ENCODE measurements at places on chromosomes 12 and 14. TPM values are rescaled to one million over a fixed set of nuclear protein-coding genes. Genes with fewer than 3 reads are reported as not detected.

DNA sequence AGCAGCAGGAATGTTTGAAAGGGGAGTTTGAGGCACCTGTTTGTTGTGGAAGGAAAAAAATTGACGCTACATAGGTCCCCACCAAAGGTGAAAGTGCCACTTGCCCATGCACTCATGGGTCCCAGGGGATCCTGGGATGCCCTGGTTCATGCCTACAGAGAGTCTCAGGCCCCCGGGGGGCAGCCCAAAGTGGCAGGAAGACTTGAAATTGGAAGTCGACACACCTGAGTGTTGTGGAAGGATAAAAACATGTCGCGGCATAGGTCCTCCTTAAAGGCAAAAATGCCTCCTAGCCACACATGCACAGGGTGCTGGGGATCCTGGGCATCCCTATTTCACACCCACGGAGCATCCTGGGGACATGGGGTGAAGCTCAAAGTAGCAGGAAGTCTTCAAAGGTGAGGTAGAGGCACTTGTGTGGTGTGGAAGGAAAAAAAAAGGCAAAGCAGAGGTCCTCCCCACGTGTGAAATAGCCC lies 576.1 kb downstream of the ALG10 start:
- peak; percentile 1 for DNase-seq

- DNase-seq, result no peak
Measured at GRCh38 chr12:51152953-51153352, 20.0 kb downstream of the TFCP2 start.

SIX1 gene
- polyA plus RNA-seq, result 0.08 TPM

- DNase-seq, result no peak
Measured at GRCh38 chr12:11771356-11771755, 121.9 kb downstream of the ETV6 start.

DNA sequence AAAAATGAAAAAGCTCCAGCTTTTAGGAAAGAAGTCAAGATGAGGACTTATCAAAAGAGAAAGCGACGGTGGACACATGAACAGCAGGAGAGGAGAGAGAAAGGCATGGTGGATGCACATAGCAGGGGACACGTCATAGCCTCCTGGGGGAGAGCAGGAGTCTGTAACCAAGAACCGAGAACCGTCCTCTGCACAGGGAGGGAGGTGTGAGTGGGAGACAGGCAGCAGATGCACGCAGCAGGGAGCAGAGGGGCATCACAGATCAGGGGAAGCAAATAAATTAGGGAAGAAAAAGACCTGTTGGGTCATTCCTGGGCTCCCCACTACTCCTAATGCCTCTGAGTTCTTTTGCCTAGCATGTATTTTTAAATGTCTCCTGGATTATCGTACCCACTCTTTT lies 138.1 kb upstream of the RMST start:
- DNase-seq, result no peak

- no peak for DNase-seq
Measured at GRCh38 chr12:51777973-51778372, 70.5 kb downstream of the FIGNL2 start.

DNA sequence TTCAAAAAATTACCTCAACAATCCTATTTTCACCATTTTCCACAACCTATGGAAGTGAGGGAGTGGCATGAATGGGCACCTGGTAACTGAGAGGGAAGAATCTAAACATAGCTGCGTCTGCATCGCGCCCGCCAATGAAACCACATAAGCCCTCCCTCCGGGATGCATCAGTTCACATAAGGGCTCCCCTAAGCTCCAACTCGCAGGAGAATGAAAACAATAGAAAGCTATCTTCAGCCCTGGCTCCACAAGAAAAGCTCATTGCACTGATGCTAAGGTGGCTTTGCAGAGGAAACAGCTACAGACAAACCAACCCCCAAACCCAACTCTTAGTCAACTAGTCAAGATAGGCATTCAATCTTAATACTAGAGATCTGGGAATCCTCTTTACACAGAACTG lies 173.3 kb downstream of the FOXN3 start:
- DNase-seq, result no peak

LIN7A gene
- not detected for polyA plus RNA-seq

GRCh38 chr12:116924558-116925453 lies 14.1 kb downstream of the FBXW8 start:
- no peak for DNase-seq

OVCH1 gene
- not detected for polyA plus RNA-seq

- DNase-seq, result no peak
Measured at GRCh38 chr12:110223777-110224378, 57.2 kb upstream of the ATP2A2 start.

GRCh38 chr12:50686976-50687375 lies 76.9 kb upstream of the ATF1 start:
- no peak for DNase-seq

DNA sequence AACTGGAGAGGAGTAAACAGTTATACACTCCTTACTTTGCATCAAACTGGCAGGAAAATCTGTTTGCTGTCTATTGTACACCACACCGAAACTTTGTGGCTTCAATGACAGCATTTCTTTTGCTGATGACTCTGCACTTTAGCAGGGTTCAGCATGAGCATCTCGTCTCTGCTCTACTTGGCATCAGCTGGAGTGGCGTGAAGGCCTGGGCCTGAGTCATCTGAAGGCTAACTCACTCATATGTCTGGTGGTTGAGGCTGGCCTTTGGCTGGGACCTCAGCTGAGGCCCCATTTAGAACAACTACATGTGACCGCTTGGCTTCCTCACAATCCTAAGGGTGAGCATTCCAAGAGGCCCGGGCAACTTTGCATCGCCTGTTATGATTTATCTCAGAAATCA lies 28.7 kb upstream of the REP15 start:
- DNase-seq, result no peak

DNA sequence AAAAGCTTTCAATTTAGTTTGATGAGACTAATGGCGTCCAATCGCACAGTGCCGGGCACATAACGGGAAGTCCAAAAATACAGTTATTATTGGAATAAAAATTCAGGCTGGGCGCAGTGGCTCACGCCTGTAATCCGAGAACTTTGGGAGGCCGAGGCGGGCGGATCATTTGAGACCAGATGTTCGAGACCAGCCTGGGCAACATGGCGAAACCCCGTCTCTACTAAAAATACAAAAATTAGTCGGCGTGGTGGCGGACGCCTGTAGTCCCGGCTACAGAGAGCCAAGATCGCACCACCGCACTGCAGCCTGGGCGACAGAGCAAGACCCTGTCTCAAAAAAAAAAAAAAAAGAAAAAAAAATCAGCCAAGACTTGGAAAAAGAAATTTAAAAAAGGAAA lies 1.2 kb upstream of the FKBP4 start:
- DNase-seq, result no peak

SLC39A2 gene
- 0.09 TPM for polyA plus RNA-seq

SNW1 gene
- 103 TPM for polyA plus RNA-seq

GRCh38 chr12:18079541-18080246 lies 10.3 kb downstream of the RERGL start:
- no peak for DNase-seq

DICER1 gene
- 7.0 TPM for polyA plus RNA-seq

SDS gene
- polyA plus RNA-seq, result 0.15 TPM

DNA sequence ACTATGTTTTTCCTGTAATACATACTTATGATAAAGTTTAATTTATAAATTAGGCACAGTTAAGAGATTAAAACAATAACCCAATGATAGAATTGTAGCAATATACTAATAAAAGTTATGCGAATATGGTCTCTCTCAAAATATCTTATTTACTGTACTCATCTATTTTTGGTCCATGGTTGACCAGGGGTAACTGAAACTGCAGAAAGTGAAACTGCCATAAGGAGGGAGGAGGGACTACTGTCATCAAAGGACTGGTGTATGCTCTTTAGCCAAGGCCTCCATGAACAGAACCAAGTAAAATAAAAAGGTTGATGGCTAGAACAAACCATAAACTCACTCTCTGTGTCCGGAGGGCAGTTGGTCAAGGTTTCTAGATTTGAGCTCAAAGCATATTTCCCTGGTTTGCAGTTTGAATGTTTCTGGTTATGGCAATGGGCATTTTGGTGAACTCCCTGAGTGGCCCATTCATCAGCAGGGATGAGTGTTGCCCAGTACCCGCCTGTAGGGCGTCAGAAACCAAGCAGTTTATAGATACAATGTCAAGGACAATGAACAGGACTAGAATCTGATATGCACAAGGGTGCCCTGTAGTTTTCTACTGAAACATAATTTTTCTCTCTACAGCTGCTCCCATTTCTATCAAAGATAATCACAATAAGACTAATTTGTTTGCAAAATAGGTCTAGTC lies 19.8 kb downstream of the LEMD3 start:
- DNase-seq, result no peak

- no peak for DNase-seq
Measured at GRCh38 chr12:31001581-31002360, 71.9 kb upstream of the DDX11 start.

DNA sequence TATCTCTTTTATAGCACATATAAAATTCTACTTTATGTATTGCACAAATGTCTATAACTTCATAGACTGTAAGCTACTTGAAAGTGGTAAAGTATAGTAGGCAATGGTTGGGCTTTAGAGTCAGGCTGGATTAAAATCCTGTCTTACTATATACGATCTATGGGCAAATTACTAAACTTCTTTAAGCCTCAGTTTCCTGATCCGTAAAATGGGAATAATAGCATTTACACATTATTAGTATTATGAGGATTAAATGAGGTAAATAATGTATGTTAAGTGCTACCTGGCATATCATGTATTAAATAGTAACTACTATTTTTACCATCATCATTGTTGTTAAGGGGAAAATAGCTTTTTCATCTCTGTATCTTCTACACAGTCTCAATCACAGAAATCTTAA lies 14.4 kb downstream of the POLE2 start:
- no peak for DNase-seq

KRT7 gene
- polyA plus RNA-seq, result not detected

- DNase-seq, result no peak
Measured at GRCh38 chr12:105212438-105212837, 23.5 kb downstream of the APPL2 start.

- DNase-seq, result no peak
Measured at GRCh38 chr14:95540236-95540855, 5.5 kb downstream of the GLRX5 start.

- no peak for DNase-seq
Measured at GRCh38 chr14:103997391-103997790, 55.1 kb upstream of the RD3L start.

SLC2A3 gene
- polyA plus RNA-seq, result 97.9 TPM

- DNase-seq, result peak; percentile 57
Measured at GRCh38 chr12:55738123-55739024, 4.5 kb upstream of the GDF11 start.

DNA sequence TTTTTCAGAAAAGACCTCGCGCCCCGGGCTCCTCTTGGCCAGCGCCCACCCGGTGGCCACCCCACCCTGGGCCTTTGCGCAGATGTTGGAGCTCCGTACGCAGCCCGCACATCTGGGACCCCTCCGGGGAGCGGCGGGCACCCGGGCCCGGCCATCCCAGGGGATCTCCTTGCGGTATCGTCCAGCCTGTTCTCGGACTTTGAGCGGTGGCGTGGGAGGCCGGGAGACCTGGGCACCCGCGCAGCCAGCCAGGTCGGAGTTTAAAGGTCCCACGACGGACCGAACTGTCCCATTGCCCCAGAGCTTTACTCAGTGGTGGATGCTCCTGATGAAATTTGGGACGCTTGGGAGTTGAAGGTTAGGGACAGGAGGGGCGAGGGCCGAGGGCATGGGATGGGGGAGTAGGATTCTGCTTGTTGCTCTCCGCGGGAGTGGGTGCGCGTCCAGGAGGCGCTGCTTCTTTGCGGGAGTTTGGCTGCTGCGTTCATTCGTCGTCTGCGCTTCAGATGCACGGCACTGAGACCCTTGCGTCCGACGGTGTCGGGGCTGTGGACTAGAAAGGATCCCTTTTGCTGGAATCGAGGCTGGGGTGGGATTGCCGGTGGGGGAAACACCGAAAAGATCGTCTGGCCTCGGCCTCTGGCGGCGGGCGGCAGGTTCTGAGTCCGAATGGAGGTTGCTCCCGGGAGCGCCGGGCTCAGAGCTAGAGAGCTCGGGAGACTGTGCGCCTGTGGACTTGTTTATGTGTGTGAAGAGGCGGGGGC lies 1.4 kb downstream of the NTF3 start:
- no peak for DNase-seq

IAPP gene
- polyA plus RNA-seq, result not detected

GRCh38 chr14:77245820-77246219 lies 25.2 kb downstream of the NGB start:
- DNase-seq, result no peak

CEBPE gene
- 0.15 TPM for polyA plus RNA-seq

DNA sequence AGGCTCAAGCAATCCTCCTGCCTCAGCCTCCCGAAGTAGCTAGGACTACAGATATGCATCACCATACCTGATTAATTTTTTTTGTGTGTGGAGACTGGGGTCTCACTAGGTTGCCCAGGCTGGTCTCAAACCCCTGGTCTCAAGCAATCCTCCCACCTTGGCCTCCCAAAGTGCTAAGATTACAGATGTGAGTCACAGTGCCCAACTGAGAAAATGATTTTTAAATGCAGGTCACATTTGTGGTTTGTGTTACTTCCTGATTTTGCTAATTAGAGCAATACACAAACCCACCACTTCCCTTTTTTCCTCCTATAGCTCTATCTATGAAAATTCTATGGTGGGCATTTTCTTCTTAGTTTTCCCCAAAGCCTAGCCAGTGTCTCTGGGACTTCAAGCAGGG lies 45.5 kb upstream of the TMEM263 start:
- DNase-seq, result no peak

FAM181A gene
- not detected for polyA plus RNA-seq

- DNase-seq, result no peak
Measured at GRCh38 chr12:116551151-116551550, 8.0 kb upstream of the MAP1LC3B2 start.

DNA sequence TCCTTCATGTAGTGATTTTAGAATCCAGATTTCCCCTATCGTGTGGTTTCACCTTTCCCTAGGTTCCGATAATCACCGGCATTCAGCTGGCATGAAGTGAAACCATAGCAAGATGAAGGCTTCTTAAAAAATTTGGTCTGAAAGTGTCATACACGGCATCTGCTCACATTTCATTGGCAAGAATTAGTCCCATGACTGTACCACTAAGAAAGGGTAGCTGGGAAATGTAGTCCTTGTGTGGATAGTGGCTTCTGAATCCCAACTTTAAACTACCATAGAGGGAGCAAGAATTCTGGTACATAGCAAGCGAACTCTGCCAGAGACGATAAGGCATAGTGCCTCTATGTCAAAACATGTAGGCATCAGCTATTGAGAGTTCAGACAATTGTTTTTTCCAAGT lies 360.1 kb upstream of the TBX3 start:
- DNase-seq, result no peak

MDGA2 gene
- polyA plus RNA-seq, result not detected

RDH5 gene
- polyA plus RNA-seq, result 1.2 TPM

KRT3 gene
- not detected for polyA plus RNA-seq

KRT73 gene
- 0.13 TPM for polyA plus RNA-seq

DNA sequence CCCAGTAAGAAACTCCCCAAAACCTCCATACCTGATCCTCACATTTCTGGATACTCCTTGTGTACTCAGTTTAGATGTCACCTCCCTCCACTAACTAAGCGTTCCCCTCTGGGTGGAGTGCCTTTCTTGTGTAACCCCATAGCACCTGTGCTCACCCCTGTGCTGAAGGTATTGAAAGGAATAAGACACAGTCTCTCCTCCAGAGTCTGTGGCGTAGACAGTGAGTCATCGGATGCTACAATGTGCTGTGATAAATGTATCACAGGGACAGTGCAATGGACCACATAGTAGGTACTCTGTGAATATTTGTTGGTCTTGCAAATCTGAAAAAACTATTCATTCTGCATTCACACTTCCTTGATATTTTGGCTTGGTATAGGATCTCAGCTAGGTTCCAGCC lies 30.8 kb downstream of the TSPAN9 start:
- no peak for DNase-seq

TSPAN8 gene
- polyA plus RNA-seq, result not detected

GRCh38 chr12:105637470-105637869 lies 307.0 kb downstream of the C12orf75 start:
- no peak for DNase-seq

- no peak for DNase-seq
Measured at GRCh38 chr12:92046557-92047392, 98.9 kb downstream of the BTG1 start.

Data from K562 (cell line).